Motor neuron (in vitro differentiated cells): ENCODE measurements at places on chromosomes 2 and 18. TPM values are rescaled to one million over a fixed set of nuclear protein-coding genes. Genes with fewer than 3 reads are reported as not detected.

Gene POTEE
- 0.24 and 0.26 TPM in 2 replicates for total RNA-seq

Gene SPAST
- total RNA-seq, result 39.5 and 42.1 TPM in 2 replicates

Gene ASB18
- total RNA-seq, result 0.11 and 0.38 TPM in 2 replicates

Gene DOK6
- total RNA-seq, result 12.8 and 13.0 TPM in 2 replicates

Gene SNORC
- 2.1 and 2.6 TPM in 2 replicates for total RNA-seq

Gene ITGAV
- 44.1 and 51.4 TPM in 2 replicates for total RNA-seq

Gene CAPN14
- 0.21 and 0.45 TPM in 2 replicates for total RNA-seq

Gene SPRED2
- total RNA-seq, result 9.3 and 9.6 TPM in 2 replicates

Gene CMPK2
- 1.4 and 3.0 TPM in 2 replicates for total RNA-seq

Gene RBM43
- 0.66 and 0.83 TPM in 2 replicates for total RNA-seq

Gene TBC1D8
- total RNA-seq, result 10.4 and 11.8 TPM in 2 replicates

Gene KATNAL2
- total RNA-seq, result 3.7 and 6.5 TPM in 2 replicates

Gene CDCA7
- total RNA-seq, result 27.5 and 30.4 TPM in 2 replicates

Gene IL36RN
- 0.69 TPM in 1 of 2 replicates, not detected in the other for total RNA-seq

Gene NOSTRIN
- total RNA-seq, result 3.8 and 4.3 TPM in 2 replicates

Gene RBM44
- 0.43 and 0.45 TPM in 2 replicates for total RNA-seq

Gene ELOA2
- total RNA-seq, result 0.16 and 0.44 TPM in 2 replicates

Gene DES
- 0.33 and 0.88 TPM in 2 replicates for total RNA-seq

Gene SKOR2
- 0.10 and 0.47 TPM in 2 replicates for total RNA-seq
